Activated T-cell treated with anti-CD3 and anti-CD28 coated beads, Interleukin-2, amount 50 U/mL, for 4 hours (primary cell): ENCODE measurements at places on chromosomes 1 and 21. TPM values are rescaled to one million over a fixed set of nuclear protein-coding genes. Genes with fewer than 3 reads are reported as not detected.

- no peak for DNase-seq
These were observed 74.8 kb upstream of the DEPDC1 start for GRCh38 chr1:68571454-68572235.

DNA sequence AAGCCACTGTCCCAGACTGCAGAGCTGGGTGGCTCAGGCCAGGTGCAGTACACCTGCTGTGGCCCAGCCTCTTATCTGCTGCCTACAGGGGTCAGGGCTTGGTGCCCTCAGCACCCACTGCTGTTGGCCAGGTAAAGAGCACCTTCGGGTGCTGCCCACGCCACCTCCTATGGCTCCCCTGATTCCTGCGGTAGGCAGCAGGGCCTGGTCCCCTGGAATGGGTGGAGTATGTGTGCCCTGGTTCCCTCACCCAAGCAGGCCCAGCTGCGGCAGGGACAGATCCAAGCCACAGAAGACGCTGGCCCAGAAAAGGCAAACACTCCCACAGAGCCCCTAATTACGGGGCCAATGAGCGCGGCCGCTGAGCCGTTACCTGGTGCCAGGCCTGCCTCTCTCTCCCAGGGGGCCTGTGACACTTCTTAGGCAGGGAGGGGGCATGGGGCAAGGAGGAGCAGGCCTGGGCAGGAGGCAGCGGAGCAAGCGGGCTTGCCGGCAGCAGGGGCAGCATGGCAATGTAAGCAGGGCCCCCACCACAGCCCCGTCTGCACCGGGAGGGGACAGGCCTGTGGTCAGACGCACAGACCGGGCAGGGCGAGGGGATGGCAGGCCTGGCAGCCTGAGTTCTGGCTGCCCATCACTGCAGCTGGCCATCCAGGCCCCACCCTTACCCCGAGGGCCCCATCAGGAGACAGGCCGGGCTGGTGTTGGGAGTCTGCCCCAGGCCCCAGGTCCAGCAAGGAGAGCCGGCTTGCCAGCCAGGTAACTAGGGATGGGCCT is 19.0 kb downstream of the ESPN start:
- DNase-seq, result no peak

Gene SPTA1
- 0.40 TPM for total RNA-seq

Gene PCSK9
- 0.08 TPM for total RNA-seq

DNA sequence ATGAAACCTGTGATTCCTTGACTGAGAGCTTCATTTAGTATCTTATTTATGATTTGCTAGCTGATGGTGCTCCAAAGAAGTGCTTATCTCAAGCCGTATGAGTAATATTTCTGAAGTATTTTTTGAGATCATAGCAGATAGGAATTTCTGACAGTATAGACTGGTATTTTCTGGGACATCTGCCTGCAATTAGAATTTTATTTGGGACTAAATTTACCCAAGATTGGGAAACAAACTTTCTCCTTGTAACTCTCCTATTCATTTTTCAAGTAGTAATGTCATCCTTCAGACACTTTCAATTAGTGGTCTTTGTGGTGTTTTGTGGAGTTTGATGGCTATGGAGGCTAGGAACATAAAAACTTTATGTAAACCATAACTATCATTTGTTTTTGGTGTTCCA is 597.2 kb upstream of the ZP4 start:
- no peak for DNase-seq

Gene UBL4B
- not detected for total RNA-seq

- DNase-seq, result no peak
These were observed 24.8 kb downstream of the ATPAF1 start for GRCh38 chr1:46643368-46643775.

DNA sequence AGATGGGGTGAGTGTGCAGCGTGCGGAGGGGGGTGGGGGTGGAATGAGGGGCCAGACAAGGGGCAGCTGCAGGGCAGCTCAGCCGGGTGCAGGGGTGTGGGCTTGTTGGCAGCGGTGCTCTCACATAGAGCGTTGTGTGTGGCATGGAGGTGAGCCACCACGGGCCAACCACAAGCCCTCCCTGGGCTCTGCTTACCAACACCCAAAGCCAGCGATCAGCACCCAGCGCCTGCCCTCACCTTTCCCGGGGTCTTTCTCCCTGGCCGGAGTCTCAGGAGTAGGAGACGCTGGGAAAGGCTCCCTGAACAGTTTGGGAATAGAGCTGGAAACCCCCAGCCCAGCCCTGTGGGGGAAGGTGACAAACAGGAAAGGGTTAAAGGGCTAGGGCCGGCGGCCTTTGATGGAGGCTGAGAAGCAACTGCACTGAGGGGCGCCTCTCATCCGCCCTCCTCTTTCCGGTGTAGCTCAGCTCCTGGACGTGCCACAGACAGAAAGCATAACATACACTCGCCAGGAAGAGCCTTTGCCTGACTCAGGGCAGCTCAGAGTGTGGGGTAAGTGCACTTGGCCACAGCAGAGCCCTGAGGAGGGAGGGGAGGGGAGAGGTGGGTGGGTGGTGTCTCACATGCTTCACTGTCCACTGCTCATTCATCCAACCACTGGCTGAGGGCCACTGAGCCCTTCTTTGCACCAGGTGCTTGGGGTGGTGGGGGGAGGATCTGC is 577 bp downstream of the IKBKE start:
- DNase-seq, result peak; percentile 30

Gene LCE3D
- total RNA-seq, result not detected

- DNase-seq, result no peak
These were observed 22.7 kb downstream of the CRYAA start for GRCh38 chr21:43191521-43191920.

Gene WDR64
- not detected for total RNA-seq

GRCh38 chr1:33692206-33693188 is 171.4 kb upstream of the HMGB4 start:
- DNase-seq, result no peak

Gene ITPKB
- total RNA-seq, result 27.7 TPM

Gene AIM2
- 36.4 TPM for total RNA-seq

- DNase-seq, result no peak
These were observed 96.0 kb upstream of the ERRFI1 start for GRCh38 chr1:8122160-8122476.

DNA sequence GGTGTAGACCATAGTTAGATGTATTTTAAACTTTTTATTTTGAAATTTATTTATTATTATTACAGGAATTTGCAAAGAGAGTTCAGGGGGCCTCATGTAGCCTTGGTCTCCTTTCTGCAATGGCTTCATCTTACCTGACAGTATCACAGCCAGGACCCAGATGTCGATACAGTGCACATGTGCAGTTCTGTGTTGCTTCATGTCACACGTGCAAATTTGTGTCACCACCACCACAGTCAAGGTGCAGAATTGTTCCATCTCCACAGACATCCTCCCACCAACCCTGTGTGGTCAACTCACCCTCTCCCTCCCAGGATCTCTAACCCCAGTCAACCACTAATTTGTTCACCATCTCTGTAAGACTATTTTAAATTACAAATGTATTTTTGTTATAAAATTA is 184.5 kb downstream of the CAMTA1 start:
- DNase-seq, result no peak

DNA sequence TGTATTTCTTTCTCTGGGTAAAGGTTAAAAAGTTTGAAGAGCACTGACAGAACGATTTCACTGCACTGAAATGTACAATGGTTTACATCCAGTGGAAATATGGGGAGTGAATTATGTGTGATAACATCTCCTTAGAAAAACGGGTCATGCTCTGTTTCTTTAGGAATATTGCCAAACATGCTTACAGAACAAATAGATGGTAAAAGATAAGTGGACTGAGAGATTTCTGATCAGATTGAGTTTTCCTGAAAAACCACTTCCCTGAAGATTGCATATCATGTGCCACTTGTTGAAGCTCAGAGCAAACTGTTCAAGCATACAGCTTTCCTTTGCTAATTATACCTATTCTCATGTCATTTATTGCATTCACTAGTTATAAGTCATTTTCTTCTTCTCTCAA is 29.9 kb upstream of the DISP1 start:
- DNase-seq, result no peak

GRCh38 chr1:175015243-175015642 is 8.0 kb downstream of the MRPS14 start:
- DNase-seq, result no peak

DNA sequence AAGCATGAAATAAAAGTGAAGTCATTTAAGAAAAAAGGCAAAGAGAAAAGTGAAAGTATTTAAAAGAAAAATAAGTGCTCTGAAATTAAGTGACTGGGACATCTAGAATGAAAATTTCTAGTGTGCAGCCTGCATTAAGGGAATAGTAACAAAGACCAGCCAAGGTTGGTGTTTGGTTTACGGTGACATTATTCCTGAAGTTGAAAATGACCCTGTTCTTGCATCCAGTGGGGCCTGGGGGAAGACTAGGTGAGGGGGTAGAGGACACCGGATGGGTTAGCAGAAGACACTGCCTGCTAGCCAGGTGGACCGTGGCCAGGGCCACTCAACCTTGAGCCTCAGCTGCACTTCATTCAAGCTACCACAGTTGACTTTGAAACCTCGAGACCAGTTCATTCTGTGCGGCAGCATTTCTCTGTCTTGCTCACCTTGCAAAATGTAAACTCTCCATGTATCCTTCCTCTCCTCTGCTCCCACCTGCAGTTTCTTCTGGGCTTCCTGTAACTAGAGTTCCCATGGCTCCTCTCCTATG is 14.3 kb upstream of the KCNK1 start:
- no peak for DNase-seq

- DNase-seq, result no peak
These were observed 27.4 kb upstream of the GPR25 start for GRCh38 chr1:200845360-200845759.

GRCh38 chr1:64228167-64228957 is 24.9 kb downstream of the UBE2U start:
- DNase-seq, result no peak

DNA sequence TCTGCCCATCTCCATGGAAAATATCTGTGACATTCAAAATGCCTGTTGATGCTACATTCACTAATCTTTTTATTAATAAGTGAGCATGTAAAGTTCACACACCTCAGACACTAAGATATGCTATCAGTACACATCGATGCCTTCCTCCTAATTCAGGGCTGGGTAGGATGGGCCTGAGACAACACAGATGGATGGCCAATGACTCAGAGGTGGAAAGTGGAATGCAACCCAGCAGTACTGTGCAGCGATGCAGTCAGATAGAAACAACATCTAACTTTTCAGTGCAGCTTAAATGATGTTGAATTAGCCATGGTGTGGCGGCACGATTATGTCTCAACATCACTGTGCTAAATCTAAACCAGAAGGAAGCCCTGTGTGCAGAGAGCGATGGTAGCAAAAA is 161.6 kb upstream of the KCNJ15 start:
- DNase-seq, result no peak

GRCh38 chr1:100523038-100523652 is 14.8 kb upstream of the GPR88 start:
- no peak for DNase-seq

DNA sequence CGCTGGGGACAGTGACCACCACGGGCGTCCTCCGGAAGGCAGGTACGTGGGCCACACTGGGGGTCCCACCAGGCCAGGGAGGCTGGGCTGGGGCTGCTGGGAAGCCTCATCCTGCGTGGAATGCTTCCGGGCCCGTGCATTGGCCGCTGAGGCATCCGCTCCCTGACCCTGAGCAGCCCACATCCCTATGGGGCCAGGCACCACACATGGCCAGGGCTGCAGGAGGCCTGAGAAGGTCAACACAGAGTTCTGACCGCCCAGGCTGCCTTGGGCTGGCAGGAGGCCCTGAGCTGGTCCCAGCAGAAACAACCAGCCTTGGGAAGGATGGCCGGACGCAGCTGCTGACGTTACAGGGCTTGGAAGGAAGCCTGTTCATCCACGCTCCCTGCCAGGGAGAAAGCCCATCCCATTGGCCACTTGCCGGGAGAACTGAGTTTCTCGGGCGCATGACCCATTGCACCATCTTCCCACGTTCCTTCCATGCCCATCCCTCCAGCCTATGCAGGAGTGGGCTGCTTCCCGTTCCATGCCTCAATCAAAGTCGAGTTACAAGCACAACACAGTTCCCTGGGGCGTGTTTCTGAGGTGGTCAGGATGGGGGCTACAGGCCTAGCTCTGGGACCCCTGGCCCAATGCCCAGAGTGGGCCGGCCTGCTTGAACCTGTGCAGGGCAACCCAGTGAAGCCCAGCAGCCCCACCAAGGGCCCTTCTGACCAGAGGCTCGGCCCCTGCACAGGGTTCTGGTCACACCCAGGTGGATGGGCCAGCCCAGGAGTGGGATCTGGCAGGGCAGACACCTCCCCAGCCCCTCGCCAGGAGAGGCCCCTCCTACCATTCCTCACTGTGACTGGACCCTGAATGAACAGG is 31.7 kb downstream of the TRIM11 start:
- DNase-seq, result no peak

- no peak for DNase-seq
These were observed 130.8 kb downstream of the NOS1AP start for GRCh38 chr1:162200096-162200847.

GRCh38 chr1:219331424-219331823 is 157.7 kb downstream of the LYPLAL1 start:
- no peak for DNase-seq

DNA sequence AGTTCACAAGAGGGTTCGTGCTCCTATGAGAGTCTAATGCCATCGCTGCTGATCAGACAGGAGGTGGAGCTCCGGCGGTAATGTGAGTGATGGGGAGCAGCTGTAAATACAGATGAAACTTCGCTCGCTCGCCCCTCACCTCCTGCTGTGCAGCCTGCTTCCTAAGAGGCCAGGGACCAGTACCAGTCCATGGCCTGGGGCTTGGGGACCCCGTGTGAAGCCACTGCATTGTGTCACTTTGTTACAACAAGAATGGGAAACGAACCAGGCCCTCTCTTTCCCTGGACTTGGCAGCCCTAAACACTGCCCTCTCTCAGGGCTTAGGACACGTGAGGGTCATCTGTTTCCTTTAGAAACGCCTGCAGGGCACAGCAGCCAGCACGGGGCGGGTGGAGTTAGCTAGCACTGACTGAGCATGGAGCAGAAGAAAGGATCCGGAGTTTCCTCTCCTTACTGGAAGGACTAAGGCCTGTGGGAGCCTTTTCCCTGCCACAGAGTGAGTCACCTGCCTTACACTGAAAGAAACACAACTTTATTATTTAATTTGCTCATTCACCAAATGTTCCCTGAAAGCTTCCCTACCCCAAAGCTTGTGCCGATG is 185.2 kb upstream of the TMEM51 start:
- no peak for DNase-seq

DNA sequence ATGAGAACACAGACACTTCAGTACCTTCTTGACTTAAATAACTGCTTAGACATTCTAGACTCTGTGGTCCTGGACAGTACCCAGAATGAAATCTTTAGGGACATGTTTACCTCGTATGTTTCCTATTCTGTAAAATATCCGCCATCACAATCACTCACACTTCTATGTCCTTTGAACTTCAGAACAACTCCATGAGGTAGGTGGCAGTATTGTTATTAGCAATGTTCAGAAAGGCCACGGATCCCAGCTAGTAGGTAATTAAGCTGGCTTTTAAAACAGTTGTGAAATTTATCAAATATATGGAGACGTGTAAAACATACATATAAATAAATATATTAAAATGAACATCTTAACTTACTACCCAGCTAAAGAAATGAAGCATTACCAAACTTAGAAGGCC is 83.4 kb downstream of the CACHD1 start:
- DNase-seq, result no peak

- no peak for DNase-seq
These were observed 73.6 kb downstream of the SKI start for GRCh38 chr1:2301607-2302291.

Gene C1orf115
- total RNA-seq, result 0.27 TPM

Gene VHLL
- total RNA-seq, result not detected

Gene GUCA2B
- total RNA-seq, result not detected

GRCh38 chr1:84847253-84848250 is 45.5 kb downstream of the LPAR3 start:
- DNase-seq, result no peak
